ENCODE measurements at places on chromosomes 13 and 19. TPM values are rescaled to one million over a fixed set of nuclear protein-coding genes. Genes with fewer than 3 reads are reported as not detected.

DNA sequence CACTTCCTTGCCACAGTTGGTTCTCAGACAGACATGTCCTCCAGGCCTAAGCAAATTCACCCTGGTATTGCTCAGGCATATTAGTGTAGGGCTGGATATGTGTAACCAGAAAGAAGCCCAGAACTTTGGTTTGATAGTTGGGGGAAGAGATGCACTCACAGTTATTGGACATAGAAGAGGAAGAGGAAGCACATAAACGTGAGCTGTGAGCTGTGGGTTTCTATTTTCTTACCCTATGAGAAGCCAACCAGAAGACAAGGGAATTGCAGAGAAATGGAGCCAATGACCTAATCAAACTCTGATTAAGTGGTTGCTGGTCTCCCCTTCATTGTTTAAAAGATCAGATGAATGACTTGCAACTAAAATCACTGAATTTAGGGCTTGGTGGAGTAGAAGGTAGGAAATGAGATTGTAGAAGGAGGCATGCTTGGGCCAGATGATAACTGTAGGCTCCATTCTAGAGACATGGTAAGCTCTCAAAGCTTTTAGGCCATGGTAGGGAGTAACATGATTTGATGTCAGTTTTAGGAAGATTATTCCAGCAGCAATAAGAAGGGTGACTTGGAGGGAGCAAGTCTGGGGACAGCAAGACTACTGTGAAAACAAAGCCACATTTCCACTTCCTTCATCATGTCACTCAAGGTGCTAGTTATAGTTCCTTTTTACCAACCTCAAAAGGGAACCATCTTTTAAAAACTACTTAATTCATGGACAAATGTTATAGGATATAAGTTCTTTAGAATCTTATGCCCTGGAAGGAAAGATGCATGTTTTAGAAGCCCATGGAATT is 24.1 kb upstream of the WDFY2 start:
- peaks cover 35% of the 10 kb centered on the region for H3K4me1 ChIP-seq
- no peak for DNase-seq
- no peak overlapping the region for H3K4me3 ChIP-seq
- H3K27ac ChIP-seq, result no peak overlapping the region
- peaks cover 2% of the 10 kb centered on the region for H3K36me3 ChIP-seq

DNA sequence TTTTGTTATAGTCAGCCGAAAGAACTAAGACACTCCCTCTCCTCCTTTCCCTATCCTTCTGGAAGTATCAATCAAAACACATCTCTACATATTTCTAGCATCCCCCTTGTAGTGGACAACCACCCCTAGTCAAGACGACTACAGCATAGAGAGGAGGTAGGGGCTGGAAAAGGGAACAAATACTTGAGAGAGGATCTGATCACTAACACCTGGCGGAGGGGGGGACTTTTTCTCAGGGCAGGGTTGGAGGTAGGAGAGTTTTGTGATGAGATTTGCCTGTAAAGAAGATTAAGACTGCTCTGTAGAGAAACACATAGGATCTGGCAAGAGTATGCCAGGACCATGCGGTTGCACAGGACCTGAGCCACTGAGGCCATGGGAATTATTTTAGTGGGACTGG is 208.1 kb downstream of the SHISA2 start:
- peaks cover 3% of the 10 kb centered on the region for H3K36me3 ChIP-seq
- peaks cover 26% of the 10 kb centered on the region for H3K4me1 ChIP-seq
- H3K27me3 ChIP-seq, result peaks cover 21% of the 10 kb centered on the region
- no peak overlapping the region for H3K4me3 ChIP-seq
- no peak overlapping the region for H3K27ac ChIP-seq
- no peak for DNase-seq

DNA sequence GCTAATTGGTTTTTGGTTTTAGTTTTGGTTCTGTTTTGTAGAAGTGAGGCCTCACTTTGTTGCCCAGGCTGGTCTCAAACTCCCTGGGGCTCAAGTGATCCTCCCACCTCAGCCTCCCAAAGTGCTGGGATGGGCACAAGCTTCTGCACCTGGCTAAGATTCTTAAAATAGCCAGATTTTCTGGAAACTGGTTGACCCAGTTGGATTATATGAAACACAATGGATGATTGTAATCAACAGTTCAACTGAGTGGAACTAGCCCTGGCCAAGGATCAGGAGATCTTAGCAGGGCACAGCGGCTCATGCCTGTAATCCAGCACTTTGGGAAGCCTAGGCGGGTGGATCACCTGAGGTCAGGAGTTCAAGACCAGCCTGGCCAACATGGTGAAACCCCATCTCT is 29.6 kb upstream of the MRI1 start:
- peaks cover 12% of the 10 kb centered on the region for H3K4me1 ChIP-seq
- DNase-seq, result no peak
- no peaks in the 10 kb centered on the region for H3K27me3 ChIP-seq
- H3K27ac ChIP-seq, result no peak overlapping the region

DNA sequence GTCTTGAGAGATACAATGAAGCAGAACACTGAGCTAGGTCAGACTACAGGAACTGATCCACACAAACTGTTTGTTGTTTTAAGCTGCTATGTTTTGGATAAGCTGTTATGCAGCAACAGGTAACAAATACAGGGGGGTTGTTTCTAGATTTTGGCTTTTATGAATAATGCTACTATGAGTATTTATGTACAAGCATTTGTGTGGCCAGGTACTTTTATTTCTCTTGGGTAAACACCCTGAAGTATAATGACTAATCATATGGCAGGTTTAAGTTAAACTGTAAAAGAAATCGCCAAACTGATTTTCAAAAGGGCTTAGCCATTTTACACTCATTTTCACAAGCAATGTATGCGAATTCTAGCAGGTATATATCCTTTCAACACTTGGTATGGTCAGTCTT is 166.0 kb downstream of the DNAJC3 start:
- DNase-seq, result no peak
- H3K4me1 ChIP-seq, result no peaks in the 10 kb centered on the region
- no peak overlapping the region for H3K4me3 ChIP-seq
- H3K27ac ChIP-seq, result no peak overlapping the region

GRCh38 chr19:11370744-11371143 is 3.7 kb upstream of the SWSAP1 start:
- H3K27ac ChIP-seq, result no peak overlapping the region
- H3K36me3 ChIP-seq, result peaks cover 8% of the 10 kb centered on the region
- peaks cover 7% of the 10 kb centered on the region for H3K4me1 ChIP-seq
- H3K4me3 ChIP-seq, result no peak overlapping the region

DNA sequence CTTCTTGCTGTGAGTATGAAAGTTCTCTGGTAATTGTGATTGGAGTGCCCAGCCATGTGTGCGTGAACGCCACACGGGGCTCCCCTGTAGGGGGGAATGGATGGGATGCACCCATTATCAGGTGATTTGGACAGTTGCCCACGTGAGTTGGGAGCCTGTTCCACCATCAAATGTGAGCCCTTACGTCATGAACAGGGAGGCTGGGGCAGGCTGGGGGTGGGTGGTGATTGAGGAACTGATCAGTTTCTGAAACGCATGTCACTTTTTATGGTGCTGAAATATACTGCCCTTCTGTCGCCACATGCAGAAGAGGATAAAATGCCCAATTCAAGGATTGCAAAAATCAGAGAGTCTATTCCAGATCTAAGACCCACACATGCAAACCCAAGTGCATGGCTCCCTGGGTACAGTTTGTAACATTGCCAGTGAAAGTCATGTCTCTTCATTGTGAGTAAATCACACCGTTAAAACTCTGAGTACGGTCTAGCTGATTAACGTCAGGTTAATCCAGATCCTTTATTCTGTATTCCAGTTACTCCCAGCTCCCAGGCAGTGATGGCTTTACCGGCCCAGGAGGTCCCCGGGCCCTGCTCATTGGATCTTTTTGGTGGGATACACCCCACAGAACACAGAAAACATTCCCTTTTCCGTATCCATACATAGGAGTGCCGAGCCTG is 90.2 kb downstream of the RAB20 start:
- peaks cover 3% of the 10 kb centered on the region for H3K4me1 ChIP-seq
- DNase-seq, result no peak
- H3K27me3 ChIP-seq, result peaks cover 9% of the 10 kb centered on the region
- no peaks in the 10 kb centered on the region for H3K36me3 ChIP-seq

- no peak overlapping the region for H3K27ac ChIP-seq
- H3K4me1 ChIP-seq, result no peaks in the 10 kb centered on the region
- no peak overlapping the region for H3K4me3 ChIP-seq
- no peaks in the 10 kb centered on the region for H3K27me3 ChIP-seq
- no peaks in the 10 kb centered on the region for H3K36me3 ChIP-seq
Observed at GRCh38 chr13:110485604-110486003, 75.9 kb downstream of the RAB20 start.

DNA sequence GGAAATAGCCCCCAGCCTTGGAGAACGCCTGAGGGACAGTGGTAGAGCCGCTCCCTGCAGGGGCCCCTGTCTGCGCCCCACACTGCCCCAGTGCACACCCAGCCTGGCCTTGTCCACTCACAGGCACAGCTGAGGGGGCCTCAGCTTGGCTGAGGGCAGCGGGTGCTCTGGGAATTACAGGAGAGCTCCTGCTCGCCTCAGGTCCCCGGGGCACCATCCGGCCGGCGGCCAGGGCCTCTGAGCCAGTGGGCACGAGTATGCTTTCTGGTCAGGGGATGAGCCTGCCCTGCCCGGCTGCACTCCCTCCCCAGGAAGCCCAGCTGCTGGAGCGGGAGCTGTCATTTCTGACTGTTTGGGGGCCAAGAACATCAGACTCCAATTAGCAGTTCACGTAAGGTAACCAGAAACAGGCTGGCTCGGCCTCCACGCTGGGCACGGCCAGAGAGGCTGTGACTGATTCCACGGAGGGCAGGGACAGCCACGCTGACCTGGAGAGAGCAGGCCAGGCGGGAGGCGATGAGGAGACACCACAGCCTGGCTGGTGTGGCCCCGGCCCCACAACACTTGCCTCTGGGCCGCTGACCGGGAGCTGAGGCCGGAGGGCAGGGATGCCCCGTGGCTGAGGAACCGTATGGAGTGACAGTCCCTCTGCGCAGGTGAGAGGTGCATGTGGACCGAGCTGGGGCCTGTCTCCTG is 15.4 kb downstream of the CEBPG start:
- H3K36me3 ChIP-seq, result no peaks in the 10 kb centered on the region
- no peak for DNase-seq
- H3K27me3 ChIP-seq, result no peaks in the 10 kb centered on the region

DNA sequence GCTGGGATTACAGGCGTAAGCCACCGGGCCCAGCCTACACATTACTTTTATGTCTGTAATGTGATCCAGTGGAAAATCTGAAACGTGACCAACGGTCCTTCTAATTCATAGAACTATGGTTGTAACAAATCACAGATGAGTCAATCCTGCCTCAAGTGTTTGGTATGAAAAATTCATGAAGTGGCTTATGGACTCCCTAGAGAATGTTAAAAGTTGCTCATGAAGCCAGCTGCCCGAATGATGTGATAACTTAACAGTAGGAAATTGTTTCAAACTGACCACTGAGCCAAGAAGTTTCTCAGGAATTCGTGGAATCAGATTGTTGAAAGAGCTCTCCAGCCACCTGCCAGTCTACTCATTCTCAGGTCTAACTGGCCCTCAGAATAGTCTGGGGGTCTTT is 59.4 kb upstream of the FARP1 start:
- H3K27me3 ChIP-seq, result no peaks in the 10 kb centered on the region
- DNase-seq, result no peak
- H3K4me1 ChIP-seq, result no peaks in the 10 kb centered on the region
- no peak overlapping the region for H3K27ac ChIP-seq

DNA sequence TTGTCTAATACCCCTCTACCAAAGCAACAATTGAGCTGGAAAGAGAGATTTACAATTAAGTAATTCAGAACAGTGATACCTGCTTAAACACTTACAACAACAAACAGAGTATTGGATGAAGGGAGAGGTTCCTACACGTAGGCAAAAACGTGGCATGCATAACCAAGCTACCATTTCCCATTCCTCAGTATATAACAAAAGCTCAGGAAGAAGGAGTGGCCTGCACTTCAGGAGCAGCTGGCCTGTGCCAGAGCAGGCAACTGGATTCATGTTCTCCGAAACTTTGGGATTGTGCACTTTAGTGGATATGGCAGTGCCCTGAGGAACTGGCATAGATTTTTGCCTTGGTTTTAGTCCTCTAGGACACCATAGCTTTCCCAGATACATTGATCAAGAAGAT is 630.2 kb upstream of the PCDH9 start:
- H3K27me3 ChIP-seq, result no peaks in the 10 kb centered on the region
- no peaks in the 10 kb centered on the region for H3K4me1 ChIP-seq
- H3K27ac ChIP-seq, result no peak overlapping the region
- no peak overlapping the region for H3K4me3 ChIP-seq
- no peak for DNase-seq
- H3K36me3 ChIP-seq, result no peaks in the 10 kb centered on the region

GRCh38 chr13:34078334-34078999 is 260.5 kb downstream of the RFC3 start:
- no peak overlapping the region for H3K4me3 ChIP-seq
- no peaks in the 10 kb centered on the region for H3K36me3 ChIP-seq
- no peak for DNase-seq
- H3K4me1 ChIP-seq, result no peaks in the 10 kb centered on the region
- no peaks in the 10 kb centered on the region for H3K27me3 ChIP-seq
- no peak overlapping the region for H3K27ac ChIP-seq

DNA sequence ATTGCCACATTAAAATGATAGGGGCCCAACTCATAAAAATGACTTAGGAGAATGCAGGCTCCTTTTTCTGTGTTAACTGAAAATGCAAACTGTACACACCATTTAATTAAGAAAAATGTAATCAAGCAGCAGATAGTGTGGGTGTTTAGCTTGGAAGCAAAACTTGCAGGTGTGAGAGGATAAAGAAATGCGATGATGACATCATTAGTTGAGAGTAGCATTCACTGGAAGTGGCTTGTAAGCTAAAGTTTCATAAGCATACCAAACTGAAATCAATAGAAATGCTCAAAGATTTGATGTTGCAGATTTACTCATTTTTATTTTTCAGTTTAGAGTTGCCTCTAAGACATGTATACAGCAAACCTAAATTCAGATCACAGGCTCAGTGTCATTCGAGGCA is 86.6 kb downstream of the PRR20E start:
- no peaks in the 10 kb centered on the region for H3K36me3 ChIP-seq
- no peaks in the 10 kb centered on the region for H3K27me3 ChIP-seq
- no peaks in the 10 kb centered on the region for H3K4me1 ChIP-seq
- no peak for DNase-seq
- no peak overlapping the region for H3K27ac ChIP-seq

DNA sequence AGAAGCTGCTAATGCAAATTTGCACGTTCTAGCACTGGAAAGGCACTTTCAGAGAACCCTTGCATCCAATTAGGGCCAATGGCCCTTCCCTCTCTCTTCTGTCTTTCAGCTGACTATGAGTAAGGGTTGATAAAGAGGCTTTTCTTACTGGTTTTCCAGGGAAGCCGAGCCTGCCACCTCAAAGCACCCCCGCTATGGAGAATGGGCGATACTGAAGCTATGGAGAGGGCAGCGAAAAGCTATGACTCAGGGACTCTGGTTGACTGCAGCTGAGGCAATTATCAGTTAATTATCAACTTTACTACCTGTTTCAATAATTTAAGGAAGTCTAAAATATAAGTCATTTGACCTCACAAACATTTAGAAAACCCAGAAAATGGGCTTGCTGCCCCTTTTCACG is 115.8 kb downstream of the TRPC4 start:
- no peaks in the 10 kb centered on the region for H3K4me1 ChIP-seq
- no peaks in the 10 kb centered on the region for H3K27me3 ChIP-seq
- no peak overlapping the region for H3K27ac ChIP-seq
- DNase-seq, result no peak
- no peaks in the 10 kb centered on the region for H3K36me3 ChIP-seq

- no peaks in the 10 kb centered on the region for H3K27me3 ChIP-seq
- no peak for DNase-seq
- H3K4me1 ChIP-seq, result no peaks in the 10 kb centered on the region
- H3K27ac ChIP-seq, result no peak overlapping the region
Observed at GRCh38 chr13:35600137-35600536, 123.6 kb upstream of the MAB21L1 start.

The ZNF599 gene
- 2.0 TPM for total RNA-seq

The RASIP1 gene
- 1.0 TPM for total RNA-seq

The SYNGR4 gene
- total RNA-seq, result not detected

The WDR88 gene
- total RNA-seq, result not detected

The ZNF565 gene
- total RNA-seq, result 2.4 TPM

Measured in activated T-helper 2 cell treated with anti-CD3 and anti-CD28 coated beads, Interferon-gamma antibody, Interleukin-2, Interleukin-4, amounts not matched to agents 10 μg/mL and 5 μg/mL and 100 μg/mL, durations not matched to agents 14 hours and 24 hours and 36 hours (primary cell).